Temporal lobe (tissue), 4 donors: ENCODE measurements at places on chromosomes 5 and 9. TPM values are rescaled to one million over a fixed set of nuclear protein-coding genes. Genes with fewer than 3 reads are reported as not detected.

The ANKRD20A1 gene
- 2.0 TPM for total RNA-seq

The ZNF462 gene
- 78.7 TPM for total RNA-seq

The PRRX2 gene
- total RNA-seq, result 0.25 TPM

The CERCAM gene
- 16.0 TPM for total RNA-seq

The ACER2 gene
- 7.1 TPM for total RNA-seq

The HAVCR1 gene
- 0.25 TPM for total RNA-seq

The SLC6A3 gene
- total RNA-seq, result not detected

The C9orf153 gene
- total RNA-seq, result 0.25 TPM

The TSLP gene
- total RNA-seq, result under 0.01 TPM

The GPX3 gene
- 29.7 TPM for total RNA-seq

The PRR16 gene
- 1.2 TPM for total RNA-seq

The UBE2D2 gene
- total RNA-seq, result 97.1 TPM
